ENCODE measurements at places on chromosomes 3 and 15.

- no peak for DNase-seq
Observed at GRCh38 chr3:126464997-126465396, 10.7 kb downstream of the ZXDC start.

GRCh38 chr3:195764961-195765706 is 44.4 kb downstream of the MUC20 start:
- DNase-seq = no peak

DNA sequence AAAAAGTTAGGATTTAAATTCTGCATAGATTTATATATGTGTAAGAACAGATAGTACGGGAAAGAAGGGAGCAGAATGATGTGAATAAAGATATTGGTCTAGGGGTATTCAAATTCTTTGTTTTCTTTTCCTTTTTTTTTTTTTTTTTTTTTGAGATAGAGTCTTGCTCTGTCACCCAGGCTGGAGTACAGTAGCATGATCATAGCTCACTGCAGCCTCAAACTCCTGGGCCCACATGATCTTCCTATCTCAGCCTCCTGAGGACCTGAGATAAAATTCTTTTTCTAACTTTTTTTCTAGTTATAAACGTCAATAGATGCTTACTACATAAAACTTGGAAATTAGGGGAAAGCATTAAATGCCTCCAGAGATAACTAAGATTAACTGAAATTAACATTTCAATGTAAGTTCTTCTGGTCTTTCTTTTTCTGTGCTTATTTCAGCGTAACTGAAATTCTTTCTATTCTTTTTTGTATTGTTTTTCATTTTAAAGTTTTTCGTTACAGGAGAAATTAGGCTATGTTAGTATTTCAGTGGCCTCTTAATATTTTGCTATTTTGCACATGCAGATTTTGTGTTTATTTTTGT is 29.2 kb downstream of the UBE2Q2 start:
- DNase-seq = no peak

DNA sequence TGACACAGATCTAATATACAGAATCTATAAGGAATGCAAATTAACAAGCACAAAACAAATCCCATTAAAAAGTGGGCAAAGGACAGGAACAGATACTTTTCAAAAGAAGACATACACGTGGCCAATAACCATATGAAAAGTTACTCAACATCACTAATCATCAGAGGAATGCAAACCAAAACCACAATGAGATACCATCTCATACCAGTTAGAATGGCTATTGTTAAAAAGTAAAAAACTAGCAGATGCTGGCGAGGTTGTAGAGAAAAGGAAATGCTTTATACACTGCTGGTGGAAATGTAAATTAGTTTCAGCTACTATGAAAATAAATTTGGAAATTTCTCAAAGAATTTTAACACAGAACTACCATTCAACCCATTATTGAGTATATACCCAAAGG is 50.7 kb downstream of the ADAMTS17 start:
- peak; percentile 8 for DNase-seq

DNA sequence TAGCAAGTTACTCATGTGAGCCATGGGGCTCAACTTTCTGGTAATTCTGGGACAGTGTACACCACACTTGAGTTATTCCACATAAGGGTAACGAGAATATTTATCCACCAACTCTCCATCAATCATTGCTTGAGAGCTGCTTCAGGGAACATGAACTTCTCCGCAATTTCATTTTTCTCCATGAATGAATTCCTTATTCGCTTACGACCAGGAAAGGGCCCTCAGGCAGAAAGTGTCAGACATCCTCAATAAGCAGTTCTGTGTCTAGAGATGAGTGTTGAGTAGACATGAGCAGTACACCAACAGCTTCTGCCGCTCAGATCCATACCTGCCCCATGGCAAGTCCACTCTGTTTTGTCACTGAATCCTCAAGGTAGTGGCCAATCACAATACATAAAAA is 24.8 kb upstream of the IQCF2 start:
- DNase-seq = no peak

DNA sequence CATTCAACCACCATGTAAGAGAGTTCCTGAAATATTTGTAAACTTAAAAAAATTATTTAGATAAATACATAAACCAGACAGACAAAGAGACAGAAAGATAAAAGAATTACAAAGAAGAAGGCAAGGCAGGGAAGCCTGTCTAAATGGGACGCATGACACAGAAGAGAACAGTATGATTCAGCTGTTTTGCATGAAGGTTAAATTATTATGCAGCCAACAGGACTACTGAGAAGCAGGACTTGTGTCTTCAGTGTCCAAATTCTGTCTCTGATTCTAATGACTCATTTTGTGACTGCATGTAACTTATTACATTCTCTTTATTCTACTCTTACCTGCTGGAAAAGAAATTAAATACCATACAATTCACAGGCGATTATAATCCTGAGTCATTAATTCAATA is 340.4 kb upstream of the KCNMB2 start:
- DNase-seq = no peak

GRCh38 chr3:155217591-155217990 is 75.9 kb downstream of the STRIT1 start:
- DNase-seq = no peak

DNA sequence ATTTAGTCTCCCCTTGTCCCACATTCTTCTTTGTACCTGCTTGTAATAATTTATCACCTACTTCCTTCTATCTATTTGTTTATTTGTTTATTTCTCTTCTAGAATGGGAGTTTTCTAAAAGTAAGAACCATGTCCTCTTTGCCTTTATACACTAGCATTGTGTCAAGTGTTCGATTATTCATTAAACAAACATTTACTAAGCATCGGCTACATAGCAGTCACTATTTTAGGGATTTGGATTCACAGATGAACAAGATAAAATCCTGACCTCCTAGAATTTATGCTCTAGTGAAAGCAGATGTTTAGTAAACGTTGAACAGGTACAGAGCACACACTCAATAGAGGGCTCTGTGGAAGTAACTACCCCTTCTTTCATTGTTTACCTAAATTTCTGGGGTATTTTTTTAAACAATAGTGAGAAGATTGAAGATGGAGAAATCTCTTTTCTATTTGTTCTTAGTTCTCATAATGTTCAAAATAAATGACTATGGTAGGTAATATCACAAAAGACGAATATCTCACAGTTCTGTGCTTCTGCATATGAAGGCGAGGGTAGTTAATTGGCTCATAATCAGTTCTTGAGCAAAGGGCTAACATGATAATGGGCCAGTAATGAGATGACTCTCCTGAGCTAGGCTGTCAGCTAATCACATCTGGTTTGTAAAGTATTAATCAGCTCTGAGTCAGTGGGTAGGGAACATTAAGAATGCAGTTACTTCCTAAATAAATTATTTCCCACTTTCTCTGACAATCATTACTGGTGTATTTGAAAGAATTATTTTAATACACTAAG is 111.9 kb downstream of the SLC9A9 start:
- no peak for DNase-seq

DNA sequence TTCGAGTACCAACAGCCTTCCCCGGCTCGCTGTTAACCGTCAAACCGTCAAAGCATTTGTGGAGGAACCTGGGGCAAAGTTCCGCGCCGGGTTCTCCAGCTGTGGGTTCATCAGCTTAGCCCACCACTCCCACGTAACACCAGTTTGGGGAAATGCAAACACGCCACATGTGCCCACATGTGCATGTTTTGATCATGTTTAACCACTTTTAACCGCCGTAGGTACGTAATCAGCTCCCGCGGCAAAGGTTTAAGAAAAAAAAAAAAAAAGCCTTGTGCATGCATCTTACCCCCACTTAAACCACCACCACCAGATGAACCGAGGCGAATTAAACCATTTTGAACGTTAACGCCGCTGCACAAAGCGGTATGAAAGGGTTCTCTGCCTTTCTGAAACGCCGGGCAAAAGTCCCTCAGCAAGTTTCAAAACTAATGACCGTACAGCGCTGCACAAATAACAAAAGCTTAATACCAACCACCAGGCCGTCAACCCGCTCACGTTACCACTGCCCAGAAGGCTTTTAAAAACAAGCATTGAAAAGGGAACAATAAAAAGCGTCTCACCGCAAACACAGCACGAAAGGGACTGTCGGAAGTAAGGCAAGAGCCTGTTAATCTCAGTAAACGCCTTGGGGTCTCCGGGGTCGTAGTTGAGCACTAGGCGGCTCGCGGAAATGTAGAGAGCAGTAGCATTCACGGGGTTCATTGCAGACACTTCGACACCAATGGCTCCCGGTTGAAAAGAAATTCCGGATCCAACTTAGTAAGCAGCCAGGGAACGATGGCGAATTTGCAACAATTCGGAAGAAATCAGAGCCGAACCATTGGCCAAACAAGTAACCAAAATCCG is 1.5 kb downstream of the MSL2 start:
- no peak for DNase-seq

DNA sequence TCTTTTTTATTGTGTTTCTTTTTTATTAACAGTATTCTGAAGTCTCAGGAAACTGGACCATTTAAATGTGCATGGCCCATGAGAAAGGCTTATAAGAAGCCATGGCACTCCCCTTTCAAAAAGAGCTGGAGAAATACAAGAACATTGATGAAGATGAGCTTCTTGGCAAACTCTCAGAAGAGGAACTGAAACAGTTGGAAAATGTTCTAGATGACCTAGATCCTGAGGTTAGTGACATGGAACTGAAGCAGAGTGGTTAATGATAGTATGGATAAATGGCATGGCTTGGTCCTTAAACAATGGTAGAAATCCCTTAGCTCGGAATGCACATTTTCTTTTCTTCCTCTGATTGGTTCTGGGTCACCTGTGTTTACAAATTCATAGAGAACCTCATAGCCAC is 14.9 kb downstream of the TMOD2 start:
- DNase-seq = no peak

DNA sequence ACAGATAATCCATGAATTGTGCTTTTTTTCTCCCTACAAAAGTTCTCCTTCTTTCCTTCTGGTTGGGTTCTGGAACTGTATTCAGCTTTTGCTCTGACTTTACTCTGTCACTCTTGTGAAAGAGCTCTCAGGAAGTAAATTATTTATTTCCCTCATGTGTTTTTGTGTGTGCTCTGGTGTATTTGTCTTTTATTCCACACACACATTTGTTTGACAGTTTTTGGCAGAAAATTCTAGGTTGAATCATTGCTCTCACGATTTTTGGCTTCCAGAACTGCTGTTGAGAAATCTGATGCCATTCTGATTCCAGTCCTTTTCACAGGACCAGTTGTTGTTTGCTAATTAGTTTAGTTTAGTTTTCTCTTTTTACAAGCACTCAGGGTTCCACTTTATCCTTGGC is 172.8 kb downstream of the PLCH1 start:
- no peak for DNase-seq

DNA sequence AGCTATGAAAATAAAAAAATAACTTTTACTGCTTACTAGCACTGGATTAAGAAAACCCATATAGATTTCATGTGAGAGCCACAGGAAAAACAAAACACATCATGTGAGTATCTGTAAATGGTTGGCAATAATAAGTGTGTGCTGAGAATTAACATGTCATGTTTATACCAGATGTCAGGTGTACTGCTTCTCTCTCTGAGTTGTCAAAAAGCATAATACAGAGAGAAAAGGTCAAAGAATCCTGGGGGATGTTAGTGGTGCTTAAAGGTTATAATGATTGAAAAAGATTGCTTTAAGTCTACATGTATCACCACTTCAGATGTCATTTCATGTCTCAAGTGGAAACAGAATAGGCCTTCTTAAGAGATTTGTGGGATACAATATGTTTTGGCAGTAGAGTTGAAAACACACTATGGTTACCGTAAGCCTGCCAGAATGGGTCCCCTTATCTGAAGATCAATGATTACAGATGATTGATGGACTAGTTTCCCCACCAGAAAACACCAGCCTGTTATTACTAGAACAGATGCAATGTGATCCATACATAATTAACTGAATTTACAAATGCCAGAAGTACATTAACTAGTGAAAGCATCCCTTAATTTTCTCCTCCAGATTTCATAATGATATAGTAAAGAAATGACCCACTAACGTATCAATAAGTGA is 204.1 kb downstream of the CNTN3 start:
- no peak for DNase-seq

DNA sequence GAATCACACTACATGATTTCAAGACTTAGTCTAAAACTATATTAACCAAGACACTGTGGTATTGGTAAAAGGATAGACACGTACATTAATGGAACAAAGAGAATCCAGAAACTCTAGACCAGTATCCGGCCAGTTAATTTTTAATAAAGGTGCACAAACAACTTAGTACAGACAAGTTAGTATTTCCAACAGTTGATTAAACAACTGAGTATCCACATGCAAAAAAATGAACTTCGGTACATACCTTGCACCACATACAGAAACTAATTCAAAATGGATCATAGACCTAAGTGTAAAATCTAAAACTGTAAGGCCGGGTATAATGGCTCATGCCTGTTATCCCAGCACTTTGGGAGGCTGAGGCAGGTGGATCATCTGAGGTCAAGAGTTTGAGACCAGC is 46.6 kb upstream of the DUSP7 start:
- DNase-seq = no peak

GRCh38 chr15:86691091-86691663 is 611.5 kb downstream of the AGBL1 start:
- no peak for DNase-seq

DNA sequence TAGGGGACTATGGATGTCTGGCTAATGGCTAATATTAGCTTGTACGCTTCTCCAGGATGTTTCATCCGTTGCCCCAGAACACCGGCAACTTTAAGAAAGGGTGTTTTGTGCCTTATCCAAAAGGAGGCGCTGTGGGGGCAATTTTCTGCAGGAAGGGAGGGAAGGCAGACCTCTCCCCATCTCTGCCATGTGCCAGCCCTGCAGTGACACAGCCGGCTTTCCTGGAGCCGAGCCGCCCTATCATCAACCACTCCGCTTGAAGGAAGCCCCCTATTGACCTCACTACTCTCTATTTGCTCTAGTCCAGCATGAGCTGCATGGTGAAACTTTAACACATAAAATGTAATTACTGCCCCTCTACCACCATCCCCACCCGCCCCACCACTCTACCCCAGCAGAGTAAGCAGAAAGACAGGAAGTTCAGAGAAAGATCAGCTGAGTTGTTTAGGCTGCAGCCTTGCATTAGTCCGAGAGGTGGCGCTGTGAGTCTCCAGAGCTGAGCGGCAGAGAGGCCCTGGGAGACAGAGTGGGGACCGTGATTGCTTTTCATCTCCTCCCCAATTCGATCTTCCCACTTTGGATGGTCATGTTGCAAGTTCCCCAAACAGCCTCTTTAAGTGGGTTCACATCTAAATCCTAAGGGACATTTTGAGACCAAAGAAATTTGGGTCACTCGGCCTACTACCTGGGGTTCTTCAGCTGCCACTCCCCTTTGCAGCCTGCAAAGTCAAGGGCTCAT is 24.5 kb upstream of the RAD18 start:
- DNase-seq = no peak

- no peak for DNase-seq
Observed at GRCh38 chr15:39333896-39334295, 247.0 kb upstream of the THBS1 start.

- no peak for DNase-seq
Observed at GRCh38 chr3:13500133-13500885, 20.2 kb downstream of the HDAC11 start.

DNA sequence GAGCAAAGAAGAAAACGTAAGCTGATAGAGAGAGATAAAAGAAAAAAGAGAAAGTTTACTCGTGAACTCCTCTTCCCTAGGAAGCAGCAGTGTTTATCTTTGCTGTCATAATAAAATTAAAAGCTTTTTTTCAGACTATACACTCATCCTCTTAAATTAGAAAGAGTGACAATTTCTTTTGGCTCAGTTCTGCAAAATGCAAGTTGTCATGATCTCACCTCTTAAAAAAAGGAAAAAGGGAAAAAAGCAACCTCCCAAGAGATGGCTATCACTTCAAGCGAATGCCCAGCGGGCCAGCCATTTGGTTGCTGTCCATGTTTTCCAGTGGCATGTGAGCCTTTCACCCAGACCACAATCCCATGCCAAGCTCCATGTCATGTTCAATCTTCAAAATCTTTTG is 7.0 kb upstream of the THBS1 start:
- no peak for DNase-seq

Measured in non-pigmented ciliary epithelial cell (primary cell).